ENCODE measurements at places on chromosomes 4 and X. TPM values are rescaled to one million over a fixed set of nuclear protein-coding genes. Genes with fewer than 3 reads are reported as not detected.

LEF1 gene
- 0.58 TPM for total RNA-seq

DNA sequence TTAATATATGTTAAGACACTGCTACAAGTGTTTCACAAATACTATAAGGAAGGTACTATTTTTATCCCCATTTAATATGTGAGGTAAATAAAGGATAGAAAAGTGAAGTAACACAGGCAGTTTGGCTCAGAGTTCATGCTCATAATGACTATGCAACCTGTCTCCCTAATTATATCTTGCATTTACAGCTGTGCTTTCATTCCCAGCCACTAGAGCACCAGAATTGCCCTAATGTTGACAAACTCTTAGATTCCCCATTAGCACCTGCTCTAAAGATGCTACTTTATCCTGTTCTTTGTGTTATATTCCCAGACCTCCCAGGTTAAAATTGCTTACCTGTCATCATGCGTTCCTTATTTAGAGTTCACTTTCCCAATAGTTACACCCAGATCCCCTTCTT is 833.6 kb downstream of the CCSER1 start:
- DNase-seq = no peak

DNA sequence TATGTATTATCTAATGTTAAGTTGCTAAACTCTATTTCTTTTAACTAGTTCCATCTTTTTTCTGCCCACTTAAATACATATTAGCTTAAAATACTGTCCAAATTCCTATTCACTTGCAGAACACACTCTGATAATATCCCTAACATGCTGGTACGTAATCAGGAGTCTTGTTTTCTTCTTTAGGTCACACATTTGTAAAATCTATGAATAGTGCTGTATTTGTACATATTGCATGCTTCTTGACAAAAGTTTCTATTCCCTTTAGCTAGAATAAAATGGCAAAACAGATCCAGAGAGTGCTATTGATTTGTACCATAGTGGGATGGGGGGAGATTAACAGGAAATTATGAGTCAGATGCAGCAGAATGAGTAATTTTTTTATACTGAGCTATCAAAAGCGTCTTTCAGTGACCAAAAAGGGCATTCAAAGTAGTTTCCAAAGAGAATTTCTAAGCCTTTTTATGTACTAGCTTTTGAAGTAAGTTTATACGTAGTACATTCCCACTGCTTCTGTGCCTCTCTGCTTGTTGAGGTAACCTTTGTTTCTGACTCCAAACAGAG is 126.5 kb downstream of the PTPN13 start:
- no peak for DNase-seq

- DNase-seq = no peak
Measured at GRCh38 chrX:44352758-44353157, 9.3 kb upstream of the EFHC2 start.

DNA sequence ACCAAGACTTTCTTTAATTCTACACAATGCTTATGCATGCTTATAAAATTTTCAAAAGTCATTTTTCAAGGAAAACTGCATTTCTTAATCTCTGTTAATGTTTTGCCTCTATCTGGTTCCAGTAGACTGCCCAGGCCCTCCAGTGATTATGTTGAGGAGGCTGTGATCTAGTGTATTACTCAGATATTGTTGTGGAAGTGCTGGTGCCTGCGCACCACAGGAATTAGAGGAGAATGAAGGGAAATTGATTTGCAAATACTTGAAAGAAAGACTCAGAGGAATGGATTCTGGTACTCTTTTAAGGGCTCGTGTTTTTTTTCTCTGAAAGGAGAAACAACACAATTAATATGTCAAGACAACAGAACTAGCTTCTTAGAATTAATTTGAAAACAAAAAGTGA is 1015.1 kb downstream of the RPA4 start:
- no peak for DNase-seq

SAT1 gene
- total RNA-seq = 334 TPM

- DNase-seq = no peak
Measured at GRCh38 chrX:118499295-118499694, 3.7 kb downstream of the DOCK11 start.

- no peak for DNase-seq
Measured at GRCh38 chr4:40114206-40114605, 57.6 kb downstream of the N4BP2 start.

GRCh38 chrX:125711103-125711502 is 391.4 kb downstream of the TEX13C start:
- no peak for DNase-seq

FHL1 gene
- 82.2 TPM for total RNA-seq

GRCh38 chr4:59457576-59457975 is 1742.5 kb upstream of the ADGRL3 start:
- DNase-seq = no peak

- DNase-seq = no peak
Measured at GRCh38 chr4:41514169-41514568, 23.8 kb upstream of the LIMCH1 start.

ALAS2 gene
- not detected for total RNA-seq

- DNase-seq = no peak
Measured at GRCh38 chr4:40825014-40825838, 75.5 kb downstream of the NSUN7 start.

- DNase-seq = no peak
Measured at GRCh38 chr4:189804894-189805293, 135.8 kb upstream of the FRG1 start.

GRCh38 chr4:186587416-186588018 is 32.1 kb upstream of the MTNR1A start:
- DNase-seq = peak; percentile 25

GRCh38 chr4:138334346-138335016 is 92.3 kb upstream of the SLC7A11 start:
- no peak for DNase-seq

DNA sequence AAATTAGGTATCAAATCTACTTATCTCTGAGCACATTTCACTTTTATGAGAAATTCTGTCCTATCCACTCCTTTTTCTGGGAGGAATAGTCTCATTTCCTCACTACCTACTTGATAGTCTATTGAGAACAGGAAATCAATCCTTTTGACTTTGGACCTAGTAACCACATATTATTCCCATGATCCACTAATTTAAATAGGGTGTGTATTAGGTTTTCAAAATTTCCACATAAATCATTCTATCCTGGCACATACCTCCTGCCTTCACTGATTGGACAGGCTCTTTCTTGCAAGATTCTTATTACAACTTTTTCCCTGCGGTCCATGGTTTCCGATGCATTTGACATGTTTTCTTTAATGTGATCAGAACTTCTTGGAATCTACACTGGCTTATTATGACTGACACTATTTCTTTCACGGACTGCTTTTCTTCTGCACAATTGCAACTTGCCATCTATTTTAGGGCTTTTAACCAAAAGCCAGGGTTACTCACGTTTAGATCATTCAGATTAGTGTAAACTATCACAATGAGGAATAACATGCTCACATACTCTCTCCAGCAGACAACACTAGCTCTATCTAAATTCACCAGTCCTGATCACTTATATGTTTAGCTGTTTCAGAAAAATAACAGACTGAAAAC is 419.9 kb upstream of the SLIT2 start:
- DNase-seq = no peak

GRCh38 chr4:116389139-116389538 is 696.2 kb downstream of the TRAM1L1 start:
- DNase-seq = no peak

DNA sequence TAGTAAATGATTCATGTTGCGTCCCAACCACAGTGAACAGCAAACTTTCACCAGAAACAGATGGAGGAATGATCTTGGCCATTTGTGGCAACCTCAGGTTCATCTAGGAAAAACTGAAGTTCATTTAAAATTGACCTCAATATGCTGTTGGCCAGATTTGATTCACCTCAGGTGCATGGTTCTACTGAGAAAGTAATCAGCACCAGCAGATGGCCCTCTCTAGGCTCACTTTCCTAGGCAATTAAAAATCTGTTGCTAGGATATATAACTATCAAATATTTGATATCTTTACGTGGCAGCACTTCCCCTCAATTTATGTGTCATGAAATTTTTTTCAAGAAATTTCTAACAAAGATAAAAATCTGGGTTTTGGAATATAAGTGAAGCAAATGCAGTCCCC is 344.7 kb downstream of the GALNTL6 start:
- no peak for DNase-seq

DNA sequence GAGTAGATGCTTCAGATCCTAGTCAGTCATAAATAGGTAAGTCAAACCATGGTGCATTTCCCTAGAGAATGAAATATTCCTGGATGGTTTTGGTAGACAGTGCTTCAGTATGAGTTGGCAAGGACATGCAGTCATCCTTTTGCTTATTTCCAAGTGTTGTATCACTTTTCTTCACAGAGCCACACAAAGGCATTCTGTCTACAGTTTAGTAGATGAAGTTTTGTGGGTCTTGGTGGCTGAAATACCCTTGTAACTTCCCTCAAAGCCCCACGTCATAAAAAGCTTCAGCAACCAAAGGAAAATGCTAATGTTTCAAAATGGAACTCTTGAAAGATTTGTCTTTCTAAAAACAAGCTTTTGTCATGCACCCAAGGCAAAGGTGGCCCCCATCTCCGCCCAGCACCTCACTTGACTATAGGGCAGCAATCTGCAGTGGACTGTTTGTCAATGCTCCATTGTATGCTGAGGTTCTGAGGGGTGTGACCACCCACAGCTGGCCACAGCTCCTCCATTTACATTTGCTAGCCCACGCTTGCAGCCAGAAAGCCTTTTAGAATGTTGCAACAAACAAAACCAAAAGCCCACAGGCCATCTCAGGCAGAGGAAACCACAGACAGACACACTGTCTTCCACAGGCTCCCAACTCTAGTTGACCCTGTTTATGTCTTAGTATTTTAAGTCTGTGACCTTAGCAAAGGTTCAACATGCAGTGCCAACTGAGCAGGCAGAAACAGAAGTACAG is 87.1 kb upstream of the FAM9C start:
- no peak for DNase-seq

DNA sequence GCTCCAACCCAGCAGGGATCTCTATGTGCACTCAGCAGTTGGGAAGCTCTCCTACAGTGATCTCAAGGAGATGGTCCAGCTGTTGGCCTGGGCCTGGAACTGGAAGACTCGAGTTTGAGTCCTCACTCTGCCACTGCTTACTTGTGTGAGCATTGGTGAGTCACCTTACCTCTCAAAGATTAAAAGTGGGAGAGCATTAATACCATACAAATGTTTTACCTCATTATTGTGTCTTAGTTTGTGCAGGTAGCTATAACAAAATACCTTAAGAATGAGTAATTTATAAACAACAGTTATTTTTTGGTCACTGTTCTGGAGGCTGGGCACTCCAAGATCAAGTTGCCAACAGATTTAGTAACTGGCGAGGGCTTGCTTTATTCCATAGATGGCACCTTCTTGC is 21.4 kb upstream of the ZNF827 start:
- DNase-seq = no peak

- no peak for DNase-seq
Measured at GRCh38 chrX:151692825-151693224, 2.4 kb upstream of the PRRG3 start.

DMRTC1 gene
- total RNA-seq = not detected

GRCh38 chr4:5931526-5931925 is 38.6 kb upstream of the CRMP1 start:
- no peak for DNase-seq

GRCh38 chr4:41058426-41058825 is 155.9 kb downstream of the APBB2 start:
- no peak for DNase-seq

DNA sequence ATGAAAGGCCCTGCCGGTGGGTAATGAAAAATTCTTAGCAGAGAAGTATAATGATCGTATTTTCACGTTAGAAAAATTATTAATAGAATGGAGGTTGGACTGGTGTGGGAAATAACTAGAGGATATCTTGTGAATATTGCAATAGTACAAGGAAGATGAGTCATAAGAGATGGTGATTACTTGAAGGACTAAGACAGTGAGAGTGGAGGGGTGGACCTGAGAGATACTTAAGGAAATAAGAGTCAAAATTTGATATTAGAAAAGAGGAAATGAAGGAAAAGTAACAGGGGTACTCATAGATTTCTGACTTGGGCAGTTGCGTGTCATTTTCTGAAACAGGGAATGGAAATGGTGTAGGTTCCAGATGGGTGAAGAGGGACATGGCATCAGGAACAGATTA is 1.7 kb upstream of the USP53 start:
- no peak for DNase-seq

ALG13 gene
- 38.6 TPM for total RNA-seq

DNA sequence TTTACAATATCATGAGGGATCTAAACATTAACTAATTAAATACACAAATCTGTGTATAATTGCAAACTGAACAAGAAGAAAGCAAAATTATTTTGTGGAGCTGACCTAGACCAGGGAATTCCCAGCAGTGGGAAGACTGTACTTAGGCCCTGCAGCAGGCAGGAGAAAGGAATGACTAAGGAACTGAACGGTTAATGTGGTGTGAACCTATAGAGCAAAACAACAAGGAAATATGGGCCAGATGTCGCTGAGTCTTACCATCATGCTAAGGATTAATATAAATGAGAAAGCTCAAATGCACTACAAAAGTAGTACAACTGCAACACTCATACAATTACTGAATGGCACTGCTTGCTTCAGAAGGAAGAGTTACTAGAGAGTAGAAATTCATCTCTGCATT is 120.3 kb upstream of the ATXN3L start:
- no peak for DNase-seq
